ENCODE measurements at places on chromosomes 2 and 18.

GRCh38 chr2:205321231-205321630 is 361.1 kb upstream of the NRP2 start:
- no peak for DNase-seq

GRCh38 chr2:16332681-16333557 is 332.7 kb downstream of the CYRIA start:
- DNase-seq, result no peak

GRCh38 chr18:11153097-11153496 is 3.7 kb upstream of the PIEZO2 start:
- DNase-seq, result no peak

- no peak for DNase-seq
Observed at GRCh38 chr2:231357048-231357447, 38.5 kb upstream of the B3GNT7 start.

DNA sequence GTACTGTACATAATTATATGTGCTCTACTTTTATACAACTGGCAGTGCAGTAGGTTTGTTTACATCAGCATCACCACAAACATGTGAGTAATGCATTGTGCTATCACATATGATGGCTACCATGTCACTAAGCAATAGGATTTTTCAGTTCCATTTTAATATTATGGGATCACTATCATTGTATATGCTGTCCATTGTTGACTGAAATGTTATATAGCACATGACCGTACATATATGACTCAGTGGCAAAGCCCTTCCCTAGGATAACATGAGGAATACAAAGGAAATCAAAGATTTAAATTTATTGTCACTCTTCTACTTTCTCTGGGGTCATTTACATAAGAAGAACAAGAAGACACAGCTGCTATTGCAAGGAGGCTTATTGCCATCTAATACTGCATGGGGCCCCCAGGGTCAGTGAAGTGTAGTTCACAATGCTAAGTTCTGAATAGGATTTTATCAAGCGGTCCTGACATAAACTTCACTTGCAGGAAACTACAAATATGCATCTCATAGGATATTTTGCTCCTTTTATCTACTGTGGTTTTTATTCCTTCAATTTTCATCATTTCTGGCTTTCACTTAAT is 21.8 kb downstream of the PDE1A start:
- no peak for DNase-seq

GRCh38 chr2:174224665-174225288 is 23.6 kb downstream of the OLA1 start:
- no peak for DNase-seq

DNA sequence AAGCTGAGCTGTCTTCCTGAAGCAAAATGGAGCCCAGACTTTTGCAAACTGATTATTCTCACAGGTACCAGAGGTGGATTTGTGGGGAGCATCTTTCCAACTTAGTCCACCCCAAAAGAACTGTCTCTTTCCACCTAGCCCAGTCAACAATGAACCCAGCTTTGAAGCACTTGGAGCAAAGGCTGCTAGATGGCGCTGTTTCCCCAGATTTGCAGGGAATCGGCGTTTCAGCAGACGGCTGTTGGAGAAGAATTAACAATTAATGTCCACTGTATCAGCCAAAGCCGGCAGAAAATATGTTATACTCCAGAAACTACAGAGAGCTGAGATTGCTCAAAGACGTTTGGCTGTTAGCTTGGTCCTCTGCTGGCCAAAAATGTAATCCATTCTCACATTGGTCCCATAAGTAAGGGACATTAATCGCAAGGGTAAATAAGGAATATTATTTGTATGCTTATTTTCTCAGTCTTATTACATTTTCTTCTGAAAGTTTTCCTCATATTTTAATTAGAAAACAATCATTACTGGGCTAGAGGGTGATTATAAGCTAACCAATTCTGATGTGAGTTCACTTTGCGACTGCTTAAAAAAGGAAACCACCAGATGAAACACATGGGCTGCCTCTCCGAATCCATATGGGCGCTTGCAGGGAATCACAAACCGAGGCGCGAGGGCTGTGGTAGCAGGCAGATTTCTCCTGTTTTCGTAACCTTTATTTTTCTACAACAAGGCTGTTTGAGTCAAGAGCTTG is 423.8 kb upstream of the MEX3C start:
- DNase-seq, result peak; percentile 35

DNA sequence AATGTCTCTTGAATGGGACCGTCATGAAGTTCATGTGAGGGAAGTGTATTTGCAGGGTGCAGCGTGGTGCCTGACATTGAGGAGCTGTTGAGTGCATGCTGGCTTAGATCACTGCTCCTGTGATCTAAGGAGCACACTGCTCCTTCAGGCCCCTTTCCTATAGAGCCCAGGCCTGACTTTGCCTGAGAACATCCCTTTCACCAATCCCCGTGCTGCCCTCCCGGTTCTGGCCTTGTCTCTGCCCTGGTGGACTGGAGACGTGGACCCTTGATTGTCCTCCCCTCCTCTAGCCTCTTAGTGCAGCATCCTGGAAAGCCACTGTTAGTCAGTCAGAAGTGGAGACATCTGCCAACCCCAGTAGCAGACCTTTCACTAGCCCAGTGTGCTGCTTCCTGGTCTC is 323.6 kb upstream of the HS6ST1 start:
- DNase-seq, result no peak

DNA sequence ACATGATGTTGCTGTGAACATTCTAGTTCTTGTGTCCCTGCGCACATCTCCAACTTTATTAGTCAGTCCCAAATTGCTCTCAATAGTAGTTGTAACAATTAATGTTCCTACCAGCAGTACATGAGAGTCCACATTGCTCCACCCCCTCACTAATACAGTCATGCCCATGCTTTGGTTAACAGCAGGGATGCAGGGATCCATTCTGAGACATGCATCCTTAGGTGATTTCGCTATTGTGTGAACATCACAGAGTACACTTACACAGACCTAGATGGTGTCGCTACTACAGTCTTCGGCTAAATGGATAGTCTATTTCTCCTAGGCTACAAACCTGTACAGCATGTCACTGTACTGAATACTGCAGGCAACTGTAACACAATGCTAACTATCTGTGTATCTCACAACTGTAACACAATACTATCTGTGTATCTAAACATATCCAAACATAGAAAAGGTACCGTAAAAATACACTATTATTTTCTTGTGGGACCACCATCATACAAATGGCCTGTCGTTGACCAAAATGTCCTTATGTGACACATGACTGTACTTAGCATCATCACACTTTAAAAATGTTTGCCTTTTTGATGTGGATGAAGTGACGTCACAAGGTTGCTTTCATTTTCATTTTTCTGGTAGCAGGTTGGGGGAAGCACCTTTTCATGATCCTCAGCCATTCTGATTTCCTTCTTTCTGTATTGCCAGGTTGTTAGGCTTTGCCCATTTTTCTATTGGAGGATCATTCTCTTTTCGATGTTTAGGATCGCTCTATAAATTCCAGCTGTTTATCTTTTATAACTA is 82.9 kb upstream of the RNF152 start:
- DNase-seq, result no peak

- no peak for DNase-seq
Observed at GRCh38 chr2:207093234-207093633, 72.5 kb downstream of the KLF7 start.

DNA sequence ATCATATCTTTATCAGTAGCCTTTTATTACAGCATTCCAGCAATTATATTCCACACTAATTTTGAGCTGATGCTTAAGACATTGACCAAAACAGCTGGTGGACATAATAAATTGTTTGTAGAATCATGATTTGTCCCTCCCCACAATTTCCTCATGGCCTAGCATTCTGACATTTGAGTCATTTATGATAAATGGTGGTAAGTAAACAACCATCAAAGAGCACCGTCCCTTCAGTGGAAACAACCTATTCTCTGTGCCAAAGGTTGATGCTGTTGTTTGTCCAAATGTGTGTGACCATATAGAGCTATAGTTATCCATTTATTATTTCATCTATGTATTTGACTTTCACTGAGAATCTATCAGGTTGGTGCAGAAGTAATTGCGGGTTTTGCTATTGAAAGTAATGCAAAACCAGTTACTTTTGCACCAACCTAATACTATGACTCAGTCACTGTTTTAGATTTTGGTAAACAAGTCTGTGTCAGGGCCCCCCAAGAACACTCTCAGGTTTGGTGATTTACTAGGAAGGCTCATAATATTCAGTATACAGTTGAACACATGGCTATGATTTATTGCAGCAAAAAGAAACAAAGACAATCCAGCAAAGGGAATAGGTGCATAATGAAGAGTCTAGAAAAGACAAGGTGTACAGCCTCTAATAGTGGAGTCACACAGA is 608.7 kb upstream of the REG3G start:
- DNase-seq, result no peak

GRCh38 chr2:67388680-67389079 is 8.5 kb upstream of the ETAA1 start:
- no peak for DNase-seq

- no peak for DNase-seq
Observed at GRCh38 chr2:207296265-207296948, 130.7 kb upstream of the KLF7 start.

- DNase-seq, result no peak
Observed at GRCh38 chr2:172340394-172340793, 87.0 kb upstream of the ITGA6 start.

- DNase-seq, result no peak
Observed at GRCh38 chr2:18926631-18927524, 337.5 kb upstream of the NT5C1B start.

GRCh38 chr2:120229341-120229740 is 6.1 kb upstream of the TMEM185B start:
- no peak for DNase-seq

- DNase-seq, result no peak
Observed at GRCh38 chr2:74390606-74391005, 10.5 kb upstream of the DCTN1 start.

- DNase-seq, result no peak
Observed at GRCh38 chr2:203659331-203660049, 46.9 kb upstream of the CD28 start.

- no peak for DNase-seq
Observed at GRCh38 chr2:129754831-129755230, 224.6 kb upstream of the RAB6C start.

DNA sequence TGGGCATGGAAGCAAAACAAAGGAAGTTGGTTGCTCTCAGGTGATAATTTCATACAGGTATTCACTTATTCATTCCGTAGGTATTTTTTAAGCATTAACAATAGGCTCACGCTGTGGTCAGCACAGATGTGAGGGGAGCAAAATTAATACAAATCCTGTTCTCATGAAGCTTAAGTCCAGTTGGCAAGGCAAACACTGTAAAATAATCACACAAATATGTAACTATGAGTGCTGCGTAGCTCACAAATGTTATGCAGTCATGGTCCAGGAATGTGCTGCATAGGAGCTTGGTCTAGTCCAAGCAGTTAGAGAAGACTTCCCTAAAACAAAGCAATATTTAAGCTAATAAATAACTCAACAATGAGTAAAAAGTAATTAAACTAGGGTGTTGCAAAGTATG is 23.9 kb downstream of the SP5 start:
- no peak for DNase-seq

DNA sequence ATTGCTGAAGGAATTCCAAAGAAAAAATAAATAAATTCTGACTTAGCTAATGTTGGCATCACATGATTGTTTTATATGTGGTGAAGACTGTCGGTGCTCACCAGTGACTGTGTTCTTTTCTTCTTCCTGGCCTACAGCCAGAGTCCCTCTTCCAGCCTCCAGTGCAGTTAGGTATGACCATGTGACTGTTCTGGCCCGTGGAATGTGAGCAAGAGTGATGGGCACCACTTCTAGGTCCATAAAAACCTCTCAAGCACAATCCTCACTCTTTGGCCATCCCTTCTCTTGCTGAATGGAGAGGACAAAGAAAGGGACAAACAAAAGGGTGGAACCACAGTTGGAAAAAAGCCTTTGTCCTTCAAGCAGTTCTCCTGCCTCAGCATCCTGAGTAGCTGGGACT is 39.0 kb upstream of the BMPR2 start:
- DNase-seq, result no peak

GRCh38 chr2:203880557-203881125 is 13.1 kb downstream of the CTLA4 start:
- no peak for DNase-seq

DNA sequence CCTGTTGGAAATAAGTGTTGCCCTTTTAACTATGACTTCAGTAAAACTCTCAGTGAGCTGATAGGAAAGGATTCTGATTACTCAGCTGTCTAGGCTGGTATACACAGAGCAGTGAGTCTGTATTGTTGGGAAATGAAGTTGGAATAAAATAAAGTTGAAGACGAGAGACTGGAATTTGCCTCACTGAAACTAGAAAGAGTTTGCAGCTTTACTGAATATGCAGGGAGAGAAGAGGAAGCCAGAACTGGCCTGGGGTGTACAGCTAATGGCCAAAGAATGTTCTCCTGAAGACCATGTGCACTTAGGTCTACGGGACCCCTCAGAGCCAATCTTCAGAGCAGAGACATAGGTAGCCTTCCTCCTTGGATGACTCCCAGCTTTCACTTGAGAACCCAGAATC is 26.5 kb downstream of the EIF4E2 start:
- no peak for DNase-seq

DNA sequence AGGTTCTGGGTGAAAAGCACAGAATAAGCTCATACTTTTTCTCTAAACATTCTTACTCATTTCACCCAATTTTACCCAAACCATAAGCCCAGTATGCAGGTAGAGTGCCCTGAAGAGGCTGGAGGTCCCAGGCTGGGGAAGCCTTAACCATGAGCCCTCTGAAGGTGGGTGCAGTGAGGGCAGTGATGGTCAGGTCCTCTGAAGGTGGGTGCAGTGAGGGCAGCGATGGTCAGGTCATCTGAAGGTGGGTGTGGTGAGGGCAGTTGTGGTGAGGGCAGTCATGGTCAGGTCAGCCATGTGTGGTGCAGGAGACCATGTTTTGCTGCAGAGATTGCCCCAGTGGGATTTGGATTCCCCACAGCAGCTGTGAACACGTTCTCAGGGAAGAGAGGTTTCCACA is 148.8 kb downstream of the SNTG2 start:
- no peak for DNase-seq

DNA sequence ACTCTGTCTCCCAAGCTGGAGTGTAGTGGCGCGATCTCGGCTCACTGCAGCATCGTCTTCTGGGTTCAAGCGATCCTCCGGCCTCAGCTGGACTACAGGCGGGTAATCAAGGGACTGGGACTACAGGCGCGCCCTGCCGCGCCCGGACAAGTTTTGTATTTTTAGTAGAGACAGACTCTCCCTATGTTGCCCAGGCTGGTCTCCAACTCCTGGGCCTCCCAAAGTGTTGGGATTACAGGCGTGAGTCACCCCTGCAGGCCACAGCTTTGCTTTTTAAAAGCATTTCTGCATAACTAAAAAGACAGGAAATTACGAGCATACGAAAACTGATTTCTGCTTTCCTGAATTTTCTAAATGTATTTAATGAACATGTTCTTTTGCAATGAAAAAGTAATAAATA is 916 bp upstream of the OSBPL1A start:
- DNase-seq, result no peak

DNA sequence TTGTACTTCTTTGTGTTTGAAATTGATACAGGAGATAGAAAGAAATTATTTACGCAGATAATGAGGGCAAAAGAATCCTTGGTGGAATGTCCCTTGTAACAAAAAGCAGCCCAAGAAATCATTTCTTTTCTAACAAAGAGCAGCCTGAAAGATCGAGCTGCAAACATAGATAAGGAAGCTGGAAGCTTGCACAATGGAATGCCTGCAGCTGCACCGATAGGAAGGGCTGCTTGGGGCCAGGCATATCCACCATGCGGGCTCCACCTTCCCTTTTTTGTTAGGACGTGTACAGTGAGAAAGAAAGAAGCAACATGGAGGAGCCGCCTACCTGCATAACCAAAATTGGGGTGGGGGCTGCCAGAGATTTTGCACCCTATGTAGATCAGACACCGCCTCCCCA is 568.7 kb downstream of the METTL4 start:
- no peak for DNase-seq

- no peak for DNase-seq
Observed at GRCh38 chr2:149768320-149768799, 180.8 kb upstream of the MMADHC start.

- DNase-seq, result peak; percentile 9
Observed at GRCh38 chr18:31977270-31977872, 34.4 kb upstream of the TRAPPC8 start.

All from activated CD4-positive, alpha-beta T cell treated with anti-CD3 and anti-CD28 coated beads, Interleukin-2, amount 50 U/mL, for 48 hours (primary cell).